ENCODE measurements at places on chromosomes 7 and 10.
A peak's percentile ranks its signal among the peaks of the same experiment; 100 is the strongest.

- DNase-seq: no peak
Measured at GRCh38 chr7:28942168-28942567, 16.0 kb downstream of the TRIL start.

GRCh38 chr10:62584731-62585130 is 210.6 kb downstream of the ZNF365 start:
- no peak for DNase-seq

DNA sequence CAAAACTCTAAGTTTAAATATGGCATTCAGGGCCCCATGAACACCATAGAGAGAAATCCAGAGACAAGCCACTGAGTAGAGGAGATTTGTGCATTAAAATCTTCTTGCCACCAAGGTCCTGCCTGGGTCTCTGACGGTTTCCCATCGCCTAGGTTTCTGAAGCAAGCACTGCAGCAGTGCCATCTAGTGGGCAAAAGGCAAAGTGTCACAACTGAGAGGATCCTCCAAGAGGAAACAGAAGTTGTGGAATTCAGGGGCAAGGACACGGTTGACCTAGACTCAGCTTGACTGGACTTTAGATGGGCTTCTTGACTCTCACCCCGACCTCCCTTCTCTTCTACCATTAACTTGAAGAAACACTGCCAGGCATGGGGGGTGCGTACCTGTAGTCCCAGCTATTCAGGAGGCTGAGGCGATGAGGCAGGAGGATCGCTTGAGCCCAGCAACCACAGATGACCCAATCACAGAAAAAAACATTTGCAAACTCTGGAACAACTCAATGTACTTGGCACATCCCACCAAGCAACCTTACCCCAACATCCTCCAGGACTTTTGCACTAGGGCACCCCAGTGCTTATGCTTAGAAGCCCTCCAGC is 604.1 kb downstream of the GALNT17 start:
- DNase-seq: peak; percentile 25

DNA sequence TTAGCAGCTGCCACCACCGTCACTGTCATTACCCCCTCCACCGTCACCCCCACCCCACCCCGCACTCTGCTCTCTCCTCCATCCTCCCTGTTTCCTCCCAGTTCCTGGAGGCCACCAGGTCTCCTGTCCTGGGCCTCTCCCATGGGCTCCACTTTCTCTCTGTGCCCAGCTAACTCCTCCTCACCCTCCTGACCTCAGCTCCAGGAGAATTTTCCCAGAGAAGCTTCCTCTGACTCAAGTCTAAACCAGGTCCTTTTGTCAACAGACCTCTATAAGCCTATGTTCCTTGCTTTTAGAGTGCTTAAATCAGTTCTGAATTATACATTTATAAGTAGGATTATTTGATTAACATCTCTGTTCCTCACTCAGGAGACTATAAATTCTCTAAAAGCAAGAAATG is 150.0 kb downstream of the ARHGAP12 start:
- no peak for DNase-seq

GRCh38 chr10:113292086-113292485 is 260.8 kb upstream of the HABP2 start:
- DNase-seq: no peak

GRCh38 chr7:76231583-76231982 is 29.9 kb downstream of the SRRM3 start:
- no peak for DNase-seq

DNA sequence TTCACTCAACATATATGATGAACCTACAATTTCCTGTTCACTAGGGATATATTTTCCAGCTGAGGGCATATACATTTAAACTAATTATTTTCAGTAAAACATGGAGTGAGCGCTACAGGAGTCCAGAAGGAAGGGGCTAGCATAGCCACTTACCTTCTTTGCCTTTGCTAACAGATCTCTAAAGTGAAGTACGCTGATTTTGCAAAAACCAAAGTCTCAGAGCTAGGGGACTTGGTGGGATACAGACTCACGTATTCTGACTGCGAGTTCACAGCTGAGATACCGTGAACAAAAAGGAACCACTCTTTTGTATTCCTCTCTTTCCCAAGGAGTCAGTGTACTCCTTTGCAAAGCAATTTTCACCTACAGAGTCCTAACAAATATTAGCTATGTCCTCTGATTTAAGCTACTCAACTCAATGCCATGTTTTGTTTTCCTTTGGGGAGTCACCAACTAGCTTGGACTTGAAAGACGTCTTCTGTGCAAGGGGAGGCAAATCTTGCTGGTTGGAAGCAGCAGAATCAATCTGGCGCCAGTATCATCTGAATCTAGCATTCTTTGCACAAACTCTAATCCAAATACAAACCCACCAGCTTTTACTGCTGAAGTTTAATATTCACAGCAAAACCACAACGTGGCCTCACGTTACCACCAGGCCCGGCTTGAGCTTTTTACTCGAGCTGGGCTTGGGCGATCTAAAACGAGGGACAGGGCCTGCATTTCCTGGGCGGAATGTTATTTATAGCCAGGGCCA is 657 bp downstream of the CDNF start:
- DNase-seq: no peak

GRCh38 chr10:1198453-1199344 is 142.5 kb downstream of the WDR37 start:
- no peak for DNase-seq
